Stimulated activated CD8-positive, alpha-beta memory T cell treated with anti-CD3 and anti-CD28 coated beads, Interleukin-7, amount 100 ng/mL, for 4 hours (primary cell): ENCODE measurements at places on chromosomes 13 and 19.

DNA sequence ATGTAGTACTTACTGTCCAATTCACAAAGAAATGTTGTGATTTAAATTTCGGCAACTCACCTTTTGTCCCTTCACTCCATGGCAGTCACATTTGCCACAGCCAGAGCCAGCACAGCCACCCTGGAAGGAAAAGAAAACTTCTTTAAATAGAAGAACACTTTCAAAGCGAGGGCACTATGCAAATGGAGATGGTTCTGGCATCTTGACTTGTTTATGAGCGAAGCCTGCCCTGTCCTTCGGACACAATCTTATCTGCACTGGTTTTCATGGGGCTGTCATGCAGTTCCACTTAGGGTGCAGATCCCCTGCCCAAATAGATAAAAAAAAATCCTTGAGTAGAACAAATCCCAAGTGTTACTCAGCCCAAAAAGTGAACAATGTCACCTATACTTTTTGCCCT, 64.3 kb downstream of the COL4A1 start:
- no peak for DNase-seq

GRCh38 chr13:97194479-97194878, 27.7 kb upstream of the MBNL2 start:
- no peak for DNase-seq

DNA sequence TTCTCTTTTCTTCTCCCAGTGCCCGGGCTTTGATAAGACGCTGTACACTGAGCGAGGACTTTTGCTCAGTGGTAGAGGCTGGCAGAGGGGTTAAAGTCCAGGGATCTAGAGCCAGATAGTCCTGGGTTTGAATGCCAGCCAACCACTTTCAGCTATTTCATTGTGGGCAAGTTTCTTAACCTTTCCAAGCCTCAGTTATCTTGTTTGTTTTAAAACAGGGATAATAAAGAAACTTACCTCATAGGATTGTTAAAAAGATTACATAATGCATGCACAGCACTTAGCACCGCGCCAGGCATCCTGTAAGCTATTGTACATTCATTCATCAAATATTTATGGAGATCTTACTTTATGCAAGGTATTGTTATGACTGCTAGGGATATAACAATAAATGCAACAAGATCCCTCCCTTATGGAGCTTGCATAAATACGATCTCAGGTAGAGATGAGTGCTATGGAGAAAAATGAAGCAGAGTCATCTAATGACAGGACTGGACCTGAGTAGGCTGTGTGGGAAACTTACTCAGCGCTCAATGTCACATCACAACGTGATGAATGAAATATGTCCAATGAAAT, 70.8 kb downstream of the LNX2 start:
- DNase-seq = no peak

DNA sequence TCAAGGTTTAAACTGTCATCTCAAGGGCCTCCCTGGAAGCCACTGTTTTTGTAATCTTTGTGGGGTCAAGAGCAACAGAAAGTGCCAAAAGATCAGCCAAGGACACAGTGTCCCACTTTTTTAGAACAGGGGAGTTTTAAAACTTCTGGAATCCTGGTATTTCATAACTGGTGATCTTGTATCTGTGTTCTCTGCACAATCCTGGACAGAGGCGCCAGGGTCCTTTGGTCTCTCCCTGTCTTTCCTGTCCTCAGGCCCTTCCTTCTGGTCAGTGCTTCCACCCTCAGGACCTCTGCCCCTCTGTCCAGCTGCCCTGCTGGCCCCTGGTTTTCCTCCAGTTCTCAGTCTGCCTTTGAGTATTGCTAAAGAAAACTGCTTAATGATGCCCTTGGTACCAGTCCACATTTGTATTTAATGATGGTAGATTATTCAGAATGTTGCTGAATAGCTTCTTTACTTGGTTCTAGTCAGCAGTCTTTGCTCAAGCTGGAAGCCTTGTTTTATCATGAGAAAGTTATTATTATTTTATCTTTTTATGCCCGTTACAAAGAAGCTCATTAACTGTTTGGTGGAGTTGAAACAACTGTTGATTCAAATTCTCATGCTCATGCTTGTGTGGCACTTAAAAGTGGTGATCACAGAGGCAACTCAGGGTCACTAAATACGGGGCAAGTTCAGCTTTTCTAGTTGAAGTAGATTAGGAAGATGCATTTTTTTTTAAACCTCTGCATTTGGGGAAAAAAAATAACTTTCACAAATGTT, 47.5 kb downstream of the WASF3 start:
- DNase-seq = no peak

DNA sequence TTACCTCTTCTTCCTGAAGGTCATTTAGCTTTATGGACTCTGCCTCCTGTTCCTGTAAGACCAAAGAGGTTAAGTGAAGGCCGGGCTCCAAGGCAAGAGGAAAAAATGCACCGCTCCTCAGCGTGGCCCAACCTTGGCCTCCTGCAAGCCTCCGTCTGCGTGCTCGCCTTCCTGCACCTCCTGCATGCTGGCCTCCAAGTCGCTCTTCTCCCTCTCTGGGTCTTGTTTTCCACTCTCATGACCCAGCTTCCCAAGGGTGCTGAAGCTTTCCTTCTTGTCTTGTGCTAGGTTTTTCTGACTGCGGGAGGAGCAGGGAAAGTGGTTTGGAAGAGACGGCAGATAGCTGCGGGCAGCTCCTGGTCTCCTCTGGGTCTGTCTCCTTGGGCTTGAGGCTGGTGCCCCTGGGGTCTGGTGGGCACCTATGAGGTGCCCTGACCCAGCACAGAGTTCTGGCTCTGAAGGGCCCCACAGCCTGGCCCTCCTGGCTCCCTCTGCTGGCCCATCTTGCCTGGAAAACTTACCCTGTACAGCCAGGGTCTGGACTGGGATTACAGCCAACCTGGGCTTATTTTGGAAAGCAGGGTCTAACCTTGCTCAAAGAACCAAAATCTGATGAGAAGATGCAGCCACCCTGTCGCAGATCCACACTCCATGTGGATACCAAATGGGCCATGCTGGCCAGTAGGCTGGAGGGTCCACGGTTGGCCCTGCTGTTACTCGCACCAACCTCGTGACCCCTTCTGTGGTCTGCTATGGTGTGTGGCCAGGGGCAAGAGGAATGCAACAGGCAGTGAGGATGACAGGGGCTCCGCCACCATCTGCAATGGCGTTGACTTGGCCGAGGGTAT, 5.2 kb downstream of the C13orf46 start:
- no peak for DNase-seq

GRCh38 chr13:39317291-39317690, 279.0 kb downstream of the NHLRC3 start:
- no peak for DNase-seq

DNA sequence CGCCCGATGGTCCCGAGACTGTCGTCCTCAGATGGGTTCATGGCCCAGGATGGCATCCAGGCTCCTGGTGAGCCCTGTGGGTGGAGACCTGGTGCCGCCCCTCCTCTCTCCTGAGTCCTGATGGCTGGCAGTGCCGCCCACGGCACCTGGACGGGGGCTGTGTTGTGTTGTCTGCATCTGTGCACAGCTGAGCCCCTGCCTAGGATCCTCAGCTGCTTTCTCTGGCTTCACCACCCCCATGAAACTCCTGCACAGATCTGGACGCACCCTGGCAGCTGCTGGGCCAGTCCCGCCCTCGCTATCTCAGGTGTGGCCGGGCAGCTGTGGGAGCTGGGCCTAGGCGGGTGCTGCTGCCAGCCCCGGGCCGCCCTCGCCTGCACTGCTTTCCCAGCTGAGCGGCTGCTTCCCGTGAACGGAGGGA, 27.7 kb downstream of the MCF2L start:
- DNase-seq = no peak

DNA sequence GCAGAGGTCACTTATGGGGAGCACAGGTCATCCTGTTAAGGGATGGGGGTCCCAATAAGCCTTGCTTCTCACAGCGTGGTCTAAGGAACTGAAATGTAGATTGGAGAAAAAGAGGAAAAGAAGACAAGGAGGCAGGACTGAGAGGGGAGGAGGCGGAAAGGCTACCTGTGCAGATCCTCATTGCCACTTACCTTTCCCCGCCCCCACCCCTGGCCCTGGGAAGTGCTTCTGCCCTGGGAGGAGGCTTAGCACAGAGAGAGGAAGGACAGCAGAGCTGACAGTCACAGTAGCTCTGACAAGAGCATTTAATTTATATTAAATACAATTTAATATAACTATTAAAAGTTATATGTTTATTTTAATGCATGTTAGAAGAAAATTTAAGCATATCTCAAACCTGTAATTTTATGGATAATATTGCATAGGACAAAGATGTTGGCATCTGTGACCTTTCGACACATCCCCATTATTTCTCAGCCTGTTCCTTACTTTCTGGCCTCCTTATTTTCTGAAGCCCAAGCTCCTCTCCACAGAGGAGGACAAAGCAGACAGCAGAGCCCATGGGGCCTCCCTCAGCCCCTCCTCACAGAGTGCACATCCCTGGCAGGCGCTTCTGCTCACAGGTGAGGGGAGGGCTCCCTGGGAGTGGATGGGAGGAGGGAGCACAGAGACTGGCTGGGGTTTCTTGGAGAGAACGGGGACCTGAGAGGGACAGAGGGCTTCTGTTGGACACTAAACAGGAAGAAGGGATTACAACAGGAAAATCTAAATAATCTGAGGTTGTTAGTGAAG, 23.4 kb downstream of the CEACAM21 start:
- DNase-seq = no peak

DNA sequence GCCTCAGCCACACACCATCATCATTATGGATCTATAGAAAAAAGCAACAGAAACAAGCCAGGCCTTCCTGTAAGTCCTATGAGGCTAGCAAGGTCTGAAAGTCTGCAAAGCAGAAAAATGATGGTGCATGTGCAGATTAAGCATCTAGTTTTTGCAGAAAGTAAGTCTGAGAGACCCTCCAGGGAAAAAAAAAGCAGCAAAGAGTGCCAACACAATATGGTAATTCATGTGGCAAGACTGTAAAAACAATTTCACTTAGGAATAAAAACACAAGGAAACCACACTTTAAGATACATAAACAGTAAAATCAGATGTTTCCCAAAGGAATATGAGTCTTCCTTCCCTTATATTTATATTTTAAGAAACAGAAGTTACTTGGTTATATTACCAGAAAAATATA, 112.3 kb upstream of the FBXL3 start:
- DNase-seq = no peak

DNA sequence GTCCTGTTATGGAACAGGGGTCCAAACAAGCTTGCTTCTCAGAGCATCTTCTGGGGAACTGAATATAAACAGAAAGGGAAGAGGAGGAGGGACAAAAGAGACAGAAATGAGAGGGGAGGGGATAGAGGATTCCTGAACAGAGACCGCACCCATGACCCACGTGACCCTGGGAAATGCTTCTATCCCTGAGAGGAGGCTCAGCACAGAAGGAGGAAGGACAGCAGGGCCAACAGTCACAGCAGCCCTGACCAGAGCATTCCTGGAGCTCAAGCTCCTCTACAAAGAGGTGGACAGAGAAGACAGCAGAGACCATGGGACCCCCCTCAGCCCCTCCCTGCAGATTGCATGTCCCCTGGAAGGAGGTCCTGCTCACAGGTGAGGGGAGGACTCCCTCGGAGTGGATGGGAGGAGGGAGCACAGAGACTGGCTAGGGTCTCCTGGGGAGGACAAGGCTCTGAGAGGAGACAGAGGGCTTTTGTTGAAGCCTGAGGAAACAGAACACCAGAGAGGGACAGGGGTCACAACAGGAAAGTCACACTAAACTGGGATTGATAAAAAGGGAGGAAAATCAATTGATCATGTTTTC, at the start of gene CEACAM6:
Gene CEACAM6, plus strand, starts transcription at position 203 of the 586 bp plus-strand sequence. Its CDS starts 109 bp downstream, at position 312.
- no peak for DNase-seq

GRCh38 chr13:103878891-103879605, 812.8 kb upstream of the SLC10A2 start:
- no peak for DNase-seq

GRCh38 chr19:5916181-5916708, 2.2 kb downstream of the CAPS start:
- DNase-seq = no peak

- DNase-seq = no peak
Measured at GRCh38 chr13:49789968-49790367, 2.5 kb downstream of the KPNA3 start.

DNA sequence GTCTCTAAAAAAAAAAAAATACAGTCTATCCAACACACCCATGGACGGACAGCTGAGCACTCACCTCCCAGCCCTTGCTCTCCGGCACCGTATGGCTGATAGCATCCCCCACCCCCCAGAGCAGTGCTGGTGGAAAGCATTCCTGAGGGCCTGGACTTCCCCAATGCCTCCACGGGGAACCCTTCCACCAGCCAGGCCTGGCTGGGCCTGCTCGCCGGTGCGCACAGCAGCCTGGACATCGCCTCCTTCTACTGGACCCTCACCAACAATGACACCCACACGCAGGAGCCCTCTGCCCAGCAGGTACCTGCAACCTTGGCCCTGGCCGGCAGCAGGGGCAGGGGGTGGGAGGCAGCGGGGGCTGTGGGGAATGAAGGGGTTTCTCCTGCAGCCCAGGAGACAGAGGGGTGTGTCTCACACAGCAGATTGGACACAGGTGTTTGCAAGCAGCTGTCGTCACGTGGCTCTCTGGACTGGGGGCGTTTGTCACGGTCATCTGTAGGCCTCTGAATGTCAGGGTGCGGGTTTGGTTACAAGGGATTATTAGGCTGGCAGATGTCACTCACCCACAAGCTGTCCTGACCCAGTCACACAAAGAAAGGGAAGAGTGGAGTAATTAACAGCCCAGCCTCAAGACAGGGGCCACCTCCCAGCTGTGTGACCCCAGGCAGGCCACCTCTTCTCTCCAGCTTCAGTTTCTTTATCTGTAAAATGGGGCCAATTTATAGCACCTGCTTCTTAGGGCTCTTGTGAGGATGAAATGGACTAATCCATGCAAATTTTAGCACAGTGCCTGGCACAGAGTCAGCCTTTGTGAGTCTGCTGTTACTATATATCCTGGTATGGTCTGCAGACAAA, 19.3 kb downstream of the PLD3 start:
- no peak for DNase-seq

DNA sequence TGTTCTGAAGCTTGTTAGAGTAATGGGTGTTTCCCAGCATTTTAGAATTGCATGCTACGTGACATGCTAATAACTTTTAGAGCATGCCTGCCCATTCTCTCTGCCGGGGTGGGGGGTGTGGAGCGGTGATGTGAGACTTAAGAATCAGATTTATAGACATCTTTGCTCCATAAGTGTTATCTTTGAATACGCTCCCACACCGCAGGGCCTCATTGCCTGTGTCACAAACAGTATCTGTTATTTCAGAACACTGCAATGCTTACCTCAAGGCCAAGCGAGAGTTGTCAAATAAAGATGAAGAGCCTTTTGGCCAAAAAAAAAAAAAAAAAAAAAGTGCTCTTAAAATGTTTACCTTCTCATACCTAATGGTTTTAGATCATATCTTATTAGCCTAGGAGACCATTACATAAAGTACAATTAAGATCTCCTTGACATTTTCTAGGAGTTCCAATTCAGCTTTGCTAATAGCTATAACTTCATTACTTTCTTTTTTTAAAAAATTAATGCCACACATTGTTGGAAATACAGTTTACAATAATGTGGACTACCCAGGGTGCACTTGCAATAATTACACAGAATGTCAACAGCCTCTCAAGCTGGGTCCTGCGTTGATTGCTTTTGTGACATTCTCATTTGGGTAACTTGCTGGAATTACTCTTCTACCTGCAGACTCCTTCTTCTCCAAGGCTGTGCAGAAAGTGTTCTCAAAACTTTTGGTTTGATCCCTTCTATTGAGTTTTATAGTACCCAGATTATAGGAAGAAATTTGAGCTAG, 525.3 kb downstream of the KLF12 start:
- no peak for DNase-seq

- no peak for DNase-seq
Measured at GRCh38 chr13:103908911-103909310, 842.7 kb upstream of the SLC10A2 start.
